ENCODE measurements at places on chromosomes 6 and 20.

GRCh38 chr6:25497383-25498040 is 154.5 kb upstream of the SCGN start:
- no peak for DNase-seq

DNA sequence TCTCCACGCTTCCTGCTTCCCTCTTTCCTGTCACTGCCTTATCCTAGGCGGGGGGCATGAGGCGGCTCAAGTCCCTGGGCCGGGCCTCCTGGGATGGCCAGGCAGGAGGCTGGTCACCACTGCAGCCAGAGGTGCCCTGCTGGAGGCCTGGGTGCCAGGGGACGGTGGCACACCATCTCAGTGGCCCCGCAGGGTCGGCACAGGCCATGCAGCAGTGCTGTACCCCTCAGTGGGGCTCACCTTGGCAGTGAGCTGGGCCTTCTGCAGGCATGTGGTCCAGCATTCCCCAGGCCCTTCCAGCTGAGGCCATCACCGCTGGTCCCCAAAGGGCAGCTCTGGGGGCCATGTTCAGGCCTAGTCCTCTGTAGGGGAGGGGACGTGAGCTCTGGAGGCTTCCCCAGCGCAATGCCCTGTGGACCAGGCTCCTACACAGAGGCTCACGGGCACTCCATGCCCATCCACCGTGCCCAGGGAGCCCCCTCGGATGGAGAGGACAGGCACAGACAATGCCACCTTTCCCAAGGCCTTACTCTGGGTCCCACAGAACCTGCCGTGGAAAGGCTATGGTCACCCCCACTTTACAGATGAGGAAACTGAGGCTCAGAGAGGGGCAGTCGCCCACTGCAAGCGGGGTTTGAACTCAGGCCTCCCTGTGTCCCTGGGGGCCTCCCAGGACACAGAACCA is 123.8 kb downstream of the TAF4 start:
- DNase-seq = no peak

GRCh38 chr6:44969446-44970185 is 358.5 kb upstream of the RUNX2 start:
- DNase-seq = no peak

DNA sequence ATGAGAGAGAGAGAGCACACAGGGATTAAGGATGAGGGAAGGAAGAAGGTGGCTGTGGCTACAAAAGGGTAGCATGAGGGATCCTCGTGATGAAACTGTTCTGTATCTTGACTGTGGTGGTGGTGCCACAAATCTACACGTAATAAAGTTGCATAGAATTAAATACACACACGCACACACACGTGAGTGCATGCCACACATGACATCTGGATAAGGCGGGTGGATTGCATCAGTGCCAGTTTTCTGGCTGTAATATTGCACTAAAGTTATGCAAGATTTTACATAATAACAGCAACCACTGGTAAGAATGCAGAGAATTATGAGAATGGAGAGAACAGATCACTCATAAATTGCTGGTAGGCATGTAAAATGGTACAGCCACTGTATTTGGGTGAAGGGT is 16.9 kb upstream of the STK35 start:
- no peak for DNase-seq

- DNase-seq = no peak
These were observed 43.4 kb downstream of the QKI start for GRCh38 chr6:163457637-163458561.

DNA sequence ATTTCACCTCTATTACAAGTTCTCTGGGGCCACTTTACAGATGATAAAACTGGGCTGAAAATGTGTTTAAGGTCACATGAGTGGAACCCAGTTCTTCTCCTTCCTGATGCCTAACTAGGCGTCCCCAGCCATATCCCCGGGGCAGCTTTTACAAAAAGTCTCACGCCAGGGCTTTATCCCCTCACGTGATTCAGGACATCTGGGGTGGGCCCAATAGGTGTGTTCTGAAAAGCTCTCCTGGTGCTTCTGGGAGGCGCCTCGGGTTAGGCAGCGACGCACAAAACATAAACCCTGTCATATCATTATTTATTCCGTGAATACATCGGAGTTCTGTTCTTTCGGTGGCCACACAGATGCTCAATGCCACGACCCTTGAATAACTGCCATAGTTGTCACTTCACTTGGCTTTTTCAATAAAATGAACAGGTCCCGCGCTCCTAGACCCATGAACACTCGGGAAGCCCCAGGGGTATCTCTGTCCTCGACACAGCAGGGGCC is 32.1 kb downstream of the SF3B5 start:
- peak; percentile 11 for DNase-seq

DNA sequence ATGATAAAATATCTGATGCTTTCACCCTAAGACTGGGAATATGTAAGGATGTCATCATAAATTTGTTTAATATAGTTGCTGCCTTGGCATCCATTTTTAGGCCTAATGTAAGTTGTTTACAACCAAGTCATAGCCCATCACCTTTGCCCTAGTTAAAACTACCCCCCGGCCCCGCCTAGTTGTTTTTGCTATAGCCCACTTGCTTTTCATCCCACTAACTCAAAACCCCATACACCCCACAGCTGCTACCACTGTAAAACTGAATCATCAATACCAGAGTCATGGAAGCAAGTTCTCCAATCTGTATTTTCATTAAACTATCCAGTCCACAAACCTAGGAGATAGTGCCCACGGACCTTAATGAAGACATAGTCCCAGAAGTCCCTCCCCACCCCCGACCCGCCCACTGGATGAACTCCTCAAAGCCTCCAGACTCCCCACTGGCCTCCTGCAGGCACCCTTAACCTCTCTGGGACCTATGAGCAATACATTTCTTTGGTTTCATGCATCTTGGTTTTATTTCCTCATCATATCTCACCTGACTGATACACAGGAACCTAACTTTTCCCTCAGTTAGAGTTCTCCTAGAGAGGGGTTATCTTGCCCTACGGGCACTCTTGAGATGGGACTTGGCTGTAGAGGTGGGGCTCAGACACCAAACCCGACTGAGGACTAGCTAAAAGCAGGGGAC is 12.5 kb upstream of the ZDHHC14 start:
- DNase-seq = no peak

DNA sequence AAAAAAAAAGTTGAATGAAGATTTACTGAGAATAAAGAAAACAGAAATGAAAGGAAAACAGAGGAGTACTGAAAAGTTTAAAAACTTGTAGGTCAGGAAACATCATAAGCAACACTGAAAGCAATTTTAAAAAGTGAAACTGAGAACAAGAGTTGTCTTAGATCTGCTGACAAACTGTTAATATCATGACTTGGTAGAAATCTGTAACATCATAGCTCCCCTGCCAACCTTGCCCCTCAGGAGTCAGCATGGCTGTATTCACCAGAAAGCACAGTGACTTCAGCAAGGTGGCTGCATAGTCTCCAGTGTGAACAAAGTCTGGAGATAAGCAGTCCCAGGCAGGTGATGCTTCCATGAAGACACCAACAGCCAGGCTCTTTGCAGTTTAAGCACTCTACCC is 5.3 kb downstream of the NAA20 start:
- DNase-seq = no peak

- DNase-seq = no peak
These were observed 351.9 kb downstream of the FOXA2 start for GRCh38 chr20:22232473-22232872.

DNA sequence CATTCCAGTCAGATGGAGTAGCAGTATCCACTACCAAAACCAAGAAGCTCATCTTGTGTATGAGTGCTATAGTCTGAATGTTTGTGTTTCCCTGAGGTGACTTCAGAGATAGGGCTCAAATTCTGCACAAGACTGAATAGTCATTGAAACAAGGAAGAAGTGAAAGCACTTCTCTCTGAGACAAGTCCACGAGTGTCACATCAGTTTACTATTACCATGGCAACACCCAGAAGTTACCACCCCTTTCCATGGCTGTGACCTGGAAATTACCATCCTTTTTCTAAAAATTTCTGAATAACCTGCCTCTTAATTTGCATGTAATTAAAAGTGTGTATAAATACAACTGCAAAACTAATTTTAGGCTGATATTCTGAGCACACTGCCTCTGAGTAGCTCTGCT is 682.1 kb upstream of the ADGRB3 start:
- no peak for DNase-seq

GRCh38 chr6:61606500-61606899 is 679.5 kb downstream of the KHDRBS2 start:
- no peak for DNase-seq

DNA sequence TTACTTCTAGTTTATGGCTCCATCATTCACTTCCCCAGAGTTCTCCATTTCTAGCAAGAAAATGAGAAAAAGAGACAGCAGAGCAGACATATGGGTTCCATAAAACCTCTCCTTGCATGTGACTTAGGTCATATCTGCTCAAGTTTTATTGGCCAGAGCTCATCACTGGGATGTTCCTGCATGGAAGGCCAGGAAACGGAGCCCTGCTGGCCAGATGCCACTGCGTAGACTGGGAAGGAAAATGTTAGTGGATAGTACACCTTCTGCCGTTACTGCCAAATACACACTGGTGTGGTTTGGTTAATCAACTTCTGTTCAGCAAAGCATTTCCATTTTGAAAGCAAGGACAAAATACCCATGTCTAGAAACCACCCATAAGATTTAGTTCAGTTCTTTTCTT is 220.6 kb upstream of the TSHZ2 start:
- no peak for DNase-seq

GRCh38 chr20:26163890-26164289 is 467.2 kb upstream of the ZNF337 start:
- no peak for DNase-seq

- DNase-seq = peak; percentile 19
These were observed 9.4 kb upstream of the SRC start for GRCh38 chr20:37336369-37337207.

GRCh38 chr20:40687384-40688128 is 1.5 kb downstream of the MAFB start:
- no peak for DNase-seq

GRCh38 chr6:108260126-108260808 is 573 bp downstream of the SNX3 start:
- DNase-seq = peak; percentile 8

DNA sequence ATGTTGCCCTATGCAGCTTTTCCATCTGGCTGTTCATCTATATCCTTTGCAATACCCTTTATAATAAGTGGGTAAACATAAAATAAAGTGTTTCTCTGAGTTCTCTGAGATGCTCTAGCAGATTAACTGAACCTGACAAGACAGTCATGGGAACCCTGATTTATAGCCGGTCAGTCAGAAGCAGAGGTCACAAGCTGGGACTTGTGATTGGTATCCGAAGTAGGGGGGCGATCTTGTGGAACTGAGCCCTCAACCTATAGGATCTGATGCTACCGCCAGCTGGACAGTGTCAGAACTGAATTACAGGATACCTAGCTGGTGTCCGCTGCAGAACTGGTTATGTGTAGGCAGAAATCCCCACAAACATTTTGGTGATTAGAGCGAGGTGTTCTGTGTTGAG is 39.0 kb downstream of the SLC17A5 start:
- DNase-seq = no peak

DNA sequence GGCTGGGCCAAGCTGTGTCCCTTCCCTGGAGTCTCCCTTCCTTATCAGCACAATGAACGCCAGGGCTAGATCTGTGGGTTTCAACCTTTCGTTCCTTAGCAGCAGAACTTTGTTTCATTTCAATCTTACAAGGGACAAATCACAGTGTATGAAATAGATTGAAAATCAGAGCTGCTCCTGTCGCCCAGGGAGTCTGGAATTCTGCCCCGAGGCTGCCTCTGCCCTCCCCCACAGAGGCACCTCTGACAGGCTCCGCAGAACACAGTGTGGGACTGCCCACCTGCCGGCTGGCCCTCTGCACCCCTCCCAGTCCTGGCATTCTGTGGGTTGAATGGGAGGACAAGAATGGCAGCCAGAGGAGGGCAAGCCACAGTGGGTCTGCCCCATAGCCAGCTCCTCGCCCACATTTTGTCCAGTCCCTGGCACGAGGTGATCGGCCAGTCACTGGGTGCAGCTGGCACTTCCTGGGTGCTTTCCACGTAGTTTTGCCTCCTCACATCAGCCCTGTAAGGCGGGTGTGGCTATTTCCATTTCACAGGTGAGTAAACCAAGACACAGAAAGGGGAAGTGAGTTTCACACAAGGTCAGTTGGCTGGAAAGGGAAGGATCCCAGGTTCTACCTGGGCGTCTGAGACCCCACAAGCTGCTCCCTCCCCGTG is 26.1 kb downstream of the MANBAL start:
- no peak for DNase-seq

GRCh38 chr20:45853484-45853883 is 3.7 kb downstream of the ACOT8 start:
- DNase-seq = no peak

- no peak for DNase-seq
These were observed 63.5 kb downstream of the LYRM2 start for GRCh38 chr6:89574910-89575561.

DNA sequence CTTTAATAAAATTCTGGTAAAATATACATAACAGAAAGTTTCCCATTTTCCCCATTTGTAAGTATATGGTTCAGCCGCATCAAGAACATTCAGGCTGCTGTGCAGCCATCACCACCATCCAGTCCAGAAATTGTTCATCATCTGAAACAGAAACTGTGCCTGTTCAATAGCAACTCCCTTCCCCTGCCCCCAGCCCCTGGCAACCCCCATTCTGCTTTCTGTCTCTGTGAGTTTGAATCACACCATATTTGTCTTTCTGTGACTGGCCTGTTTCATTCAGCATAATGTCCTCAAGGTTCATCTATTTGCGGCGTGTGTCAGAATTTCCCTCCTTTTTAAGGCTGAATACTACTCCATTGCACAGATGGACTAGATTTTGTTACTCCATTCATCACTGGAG is 19.1 kb downstream of the VSTM2L start:
- DNase-seq = peak; percentile 32

GRCh38 chr6:144155529-144155928 is 5.2 kb downstream of the STX11 start:
- no peak for DNase-seq

DNA sequence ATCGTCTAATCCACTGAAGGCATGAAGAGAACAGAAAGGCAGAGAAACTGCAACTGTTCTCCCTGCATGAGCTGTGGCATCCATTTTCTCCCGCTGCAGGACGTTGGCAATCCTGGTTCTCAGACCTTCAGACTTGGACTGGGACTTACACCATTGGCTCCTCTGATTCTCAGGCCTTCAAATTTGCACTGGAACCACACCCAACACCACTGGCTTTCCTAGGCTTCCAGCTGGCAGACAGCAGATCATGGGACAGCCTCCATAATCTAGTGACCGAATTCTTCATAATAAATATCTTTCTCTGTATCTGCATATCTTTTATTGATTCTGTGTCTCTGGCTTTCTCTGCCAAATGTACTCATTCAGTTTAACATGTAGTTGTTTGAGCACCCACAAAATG is 14.1 kb upstream of the ARG1 start:
- DNase-seq = no peak

GRCh38 chr6:44054721-44055559 is 72.3 kb downstream of the MRPL14 start:
- no peak for DNase-seq

DNA sequence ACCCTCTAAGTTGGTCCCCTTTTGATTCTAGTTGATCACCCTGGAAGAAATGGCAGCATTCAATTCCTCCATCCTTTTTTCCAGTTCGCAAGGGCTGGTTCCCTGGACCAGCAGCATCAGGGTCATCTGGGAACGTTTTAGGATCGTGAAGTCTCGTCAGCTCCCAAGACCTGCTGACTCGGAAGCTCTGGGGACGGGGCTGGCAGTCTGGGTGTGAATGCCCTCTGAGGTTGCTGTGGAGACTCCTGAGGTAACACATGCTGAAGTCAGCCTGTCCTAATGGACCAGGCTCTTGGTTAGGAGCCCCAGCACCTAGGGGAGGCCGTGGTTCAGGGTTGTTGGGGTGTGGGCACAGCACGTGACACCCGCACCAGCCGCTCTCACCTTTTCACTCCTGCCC is 164.1 kb downstream of the SYNDIG1 start:
- no peak for DNase-seq

GRCh38 chr20:60792941-60793340 is 459.1 kb upstream of the CDH4 start:
- DNase-seq = no peak
